ENCODE measurements at places on chromosomes 4 and X.

DNA sequence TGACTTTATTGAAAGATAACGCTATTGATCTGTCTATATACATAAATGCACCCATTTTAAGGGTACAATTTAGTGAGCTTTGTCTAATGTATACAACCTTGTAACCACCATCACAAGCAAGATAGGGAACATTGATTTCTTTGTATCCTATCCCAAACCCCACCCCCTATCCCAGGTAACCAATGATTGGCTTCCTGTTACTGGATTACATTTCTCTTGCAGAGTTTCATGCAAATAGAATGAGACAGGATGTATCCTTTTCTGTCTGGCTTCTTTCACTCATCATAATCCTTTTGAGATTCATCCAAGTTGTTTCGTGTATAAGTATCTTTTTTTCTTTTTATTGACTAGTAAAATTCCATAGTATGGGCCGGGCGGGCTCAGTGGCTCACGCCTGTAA is 1.6 kb upstream of the GRIPAP1 start:
- no peak for DNase-seq

- DNase-seq: no peak
These were observed 47.9 kb upstream of the PLAC1 start for GRCh38 chrX:134706138-134706537.

DNA sequence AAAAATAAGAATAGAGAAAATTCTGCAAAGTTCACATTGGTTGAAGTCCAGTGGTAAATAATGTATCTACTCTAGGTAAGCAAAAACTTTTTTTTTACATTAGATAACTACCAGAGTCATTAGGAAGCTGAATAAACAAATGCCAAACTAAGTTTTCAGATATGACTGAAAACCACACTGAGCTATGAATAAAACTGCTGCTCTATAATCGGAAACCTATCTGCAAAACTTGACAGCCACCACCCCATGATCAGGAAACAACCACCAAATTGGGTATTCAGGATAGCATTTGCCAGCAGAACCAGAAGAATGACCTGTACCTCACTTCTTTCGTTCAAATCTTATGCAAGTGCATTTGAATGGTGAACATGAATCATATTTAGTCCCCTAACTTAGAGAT is 173.0 kb upstream of the TET2 start:
- no peak for DNase-seq

DNA sequence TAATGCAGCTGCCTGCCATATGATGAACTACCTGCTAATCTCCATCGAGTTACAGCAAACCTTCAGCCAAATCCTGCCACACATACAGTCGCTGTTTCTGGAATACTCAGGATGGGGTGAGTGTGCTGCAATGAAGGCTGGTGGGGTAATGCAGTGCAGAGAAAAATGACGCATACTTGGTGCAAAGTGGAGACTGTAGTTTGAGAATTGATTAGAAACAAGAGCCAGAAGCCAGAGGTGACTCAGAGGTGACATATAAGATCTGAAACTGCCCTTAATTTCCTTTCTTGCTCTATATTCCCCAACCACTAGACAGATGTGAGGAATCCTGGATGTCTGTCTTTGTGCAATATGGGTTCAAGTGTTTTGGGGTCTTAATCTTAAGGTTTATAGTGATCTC is 22.0 kb downstream of the C4orf54 start:
- no peak for DNase-seq

GRCh38 chr4:128241019-128241418 is 46.6 kb downstream of the PGRMC2 start:
- DNase-seq: no peak

DNA sequence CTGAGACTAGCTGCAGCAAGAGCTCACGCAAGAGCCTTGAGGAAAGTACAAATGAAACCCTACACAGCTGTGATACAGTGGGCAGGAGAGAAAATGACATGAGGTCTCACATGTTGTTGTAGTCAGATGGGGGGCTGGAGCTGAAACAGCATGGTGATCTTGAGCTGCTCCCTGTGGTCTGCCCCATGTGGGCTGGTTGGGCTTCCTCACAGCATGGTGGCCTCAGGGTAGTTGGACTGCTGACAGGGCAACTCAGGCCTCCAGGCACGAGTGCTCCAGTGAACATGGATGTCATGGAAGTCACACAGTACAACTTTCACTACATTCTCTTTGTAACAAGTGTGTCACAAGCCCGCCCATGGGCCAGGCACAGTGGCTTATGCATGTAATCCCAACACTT is 3.4 kb upstream of the MAN2B2 start:
- no peak for DNase-seq

- no peak for DNase-seq
These were observed 70.2 kb downstream of the SORBS2 start for GRCh38 chr4:185741795-185742194.
